ENCODE measurements at places on chromosomes 2 and 18.

DNA sequence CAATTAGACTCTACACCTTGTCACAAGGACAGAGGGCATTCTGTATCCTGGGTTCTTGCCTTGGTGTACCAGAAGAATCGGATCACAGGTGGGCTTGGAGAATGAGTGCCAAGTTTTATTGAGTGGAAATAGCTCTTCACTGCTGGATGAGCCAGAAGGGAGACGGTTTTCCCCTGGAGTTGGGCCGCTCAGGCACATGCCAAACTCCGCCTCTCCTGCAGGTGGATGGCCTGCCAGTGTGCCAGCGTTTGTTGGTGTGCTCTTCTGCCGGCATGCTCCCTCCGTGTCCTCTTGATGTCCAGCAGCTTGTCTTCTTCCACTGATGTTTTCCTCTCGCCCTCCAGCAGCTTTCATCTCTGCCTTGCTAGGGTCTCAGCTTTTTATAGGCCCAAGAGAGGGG, 115.5 kb upstream of the RAB27B start:
- DNase-seq, result no peak

DNA sequence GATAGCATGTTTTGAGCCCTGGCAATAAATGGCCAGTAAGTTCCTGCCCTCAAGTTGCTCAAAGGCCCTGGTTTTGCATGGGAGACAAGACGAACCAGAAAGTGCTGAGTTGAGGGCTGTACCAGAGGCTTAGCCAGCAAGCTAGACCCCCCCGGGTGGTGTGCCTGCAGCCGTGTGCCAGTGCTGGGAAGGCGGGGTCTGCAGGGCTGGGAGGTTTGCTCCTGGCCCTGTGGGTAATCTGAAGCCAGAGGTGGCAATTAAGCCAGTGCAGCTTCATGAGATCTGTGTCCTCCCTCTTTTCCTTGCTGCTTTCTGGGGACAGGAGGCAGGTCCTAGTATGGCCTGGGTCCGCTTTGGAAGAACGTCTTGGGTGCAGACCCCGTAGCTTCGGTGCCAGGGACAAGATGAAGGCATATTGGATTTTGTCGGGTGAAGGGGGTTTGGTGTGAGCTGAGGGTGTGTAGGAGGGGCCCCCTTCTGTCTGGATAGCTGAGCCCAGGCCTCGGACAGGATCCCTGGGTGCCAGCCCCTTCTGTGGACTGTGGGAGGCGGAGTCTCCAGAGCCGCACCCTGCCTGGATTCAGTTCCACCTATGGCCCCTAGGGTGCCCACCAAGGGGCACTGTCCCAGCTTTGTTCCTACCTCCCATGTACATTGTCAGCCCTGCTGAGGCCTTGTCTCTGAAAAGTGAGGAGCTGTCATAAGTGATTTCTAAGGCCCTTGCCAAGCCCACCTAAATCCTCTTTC, 15.6 kb downstream of the ATOH8 start:
- peak; percentile 43 for DNase-seq

- DNase-seq, result no peak
Observed at GRCh38 chr2:239532859-239533258, 132.0 kb upstream of the HDAC4 start.

GRCh38 chr2:66845307-66845706, 410.4 kb downstream of the MEIS1 start:
- no peak for DNase-seq

DNA sequence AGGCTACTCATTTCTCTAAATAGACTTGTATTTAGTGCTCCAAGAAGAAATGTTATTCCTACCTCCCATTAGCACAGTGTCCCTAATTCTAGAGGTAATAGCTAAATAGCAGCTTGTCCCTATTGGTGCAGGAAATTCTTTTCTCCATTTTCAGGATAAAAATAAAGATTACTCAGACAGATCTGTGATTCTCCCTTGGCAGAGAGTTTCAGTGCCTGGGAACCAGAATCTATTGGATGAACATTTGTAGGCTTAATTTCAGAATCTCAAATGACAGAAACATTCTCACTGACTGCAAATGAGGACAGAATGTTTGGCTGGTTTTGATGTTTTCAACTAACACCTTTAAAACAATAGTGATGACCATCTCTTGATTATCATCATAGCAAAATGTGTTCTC, 33.3 kb upstream of the LGALSL start:
- DNase-seq, result no peak

- no peak for DNase-seq
Observed at GRCh38 chr2:17101596-17101995, 416.6 kb downstream of the RAD51AP2 start.

- no peak for DNase-seq
Observed at GRCh38 chr18:5543773-5544389, at the start of gene EPB41L3. EPB41L3 (minus strand) TSS chr18:5543997; CDS start chr18:5489183, 54,814 bp downstream.

DNA sequence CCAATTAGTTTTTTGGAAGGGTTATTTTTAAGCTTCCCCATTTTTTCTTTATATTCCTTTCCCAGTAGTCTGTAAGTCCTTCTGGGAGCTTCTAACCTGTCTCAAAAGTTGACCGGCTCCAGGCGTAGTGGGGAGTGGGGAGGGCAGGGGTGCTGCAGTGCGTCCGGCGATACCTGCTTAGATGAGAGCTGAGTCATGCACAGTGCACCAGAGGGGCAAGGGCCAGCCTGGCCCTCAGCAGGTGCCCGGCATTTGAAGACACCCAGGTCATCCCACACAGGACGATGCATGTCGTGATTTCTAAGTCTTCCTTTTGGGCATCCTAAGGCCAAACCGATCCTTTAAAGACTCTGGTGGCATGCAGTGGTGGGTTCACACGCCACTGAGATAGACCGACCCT, 73.4 kb downstream of the TPO start:
- DNase-seq, result no peak

DNA sequence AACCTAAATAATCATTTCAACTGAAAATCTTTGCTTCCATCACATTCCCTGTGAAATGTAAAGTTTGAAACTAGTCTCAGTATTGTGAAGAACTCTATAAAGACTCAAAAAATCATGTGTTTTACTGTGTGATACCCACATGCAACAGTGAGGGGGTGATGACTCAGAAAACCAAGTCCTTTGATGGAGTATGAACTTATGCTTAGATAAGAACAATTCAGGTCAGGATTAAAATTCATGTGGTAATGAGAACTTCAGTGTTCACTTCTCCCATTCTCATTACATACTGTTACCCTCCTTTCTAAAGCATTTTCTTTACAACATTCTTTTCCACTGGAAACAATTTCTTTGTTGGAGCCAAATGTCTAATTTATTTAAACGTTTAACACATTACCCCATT, 360.2 kb downstream of the FSIP2 start:
- DNase-seq, result no peak

DNA sequence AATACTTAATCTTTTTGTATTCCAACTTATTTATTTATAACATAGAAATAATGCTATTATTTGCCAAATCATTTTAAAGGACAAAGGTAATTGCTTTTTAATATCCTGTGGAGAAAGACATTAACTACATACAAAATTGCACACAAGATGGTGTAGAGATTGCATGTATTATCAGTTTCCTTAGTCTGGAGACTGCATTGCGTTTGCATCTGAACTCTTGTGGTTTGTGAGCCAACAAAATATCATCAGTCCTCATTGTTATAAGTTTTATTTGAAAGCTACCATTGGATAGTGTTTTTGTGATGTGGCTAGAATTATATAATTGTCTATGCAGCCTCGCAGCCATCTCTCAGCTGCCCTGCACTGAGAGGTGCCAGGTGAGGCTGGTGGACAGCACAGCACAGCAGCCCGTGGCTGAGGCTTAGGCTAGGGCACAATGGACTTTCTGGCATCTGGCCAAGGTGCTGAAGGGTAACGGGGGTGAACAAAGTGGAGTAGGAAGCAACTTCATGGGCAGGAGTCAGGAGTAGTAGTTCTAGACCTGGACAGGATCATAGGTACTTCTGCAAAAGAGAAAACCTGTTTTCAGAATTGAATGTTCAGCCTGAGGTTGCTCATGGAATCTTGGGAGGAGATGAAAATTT, 15.1 kb downstream of the RASGRP3 start:
- peak; percentile 34 for DNase-seq

DNA sequence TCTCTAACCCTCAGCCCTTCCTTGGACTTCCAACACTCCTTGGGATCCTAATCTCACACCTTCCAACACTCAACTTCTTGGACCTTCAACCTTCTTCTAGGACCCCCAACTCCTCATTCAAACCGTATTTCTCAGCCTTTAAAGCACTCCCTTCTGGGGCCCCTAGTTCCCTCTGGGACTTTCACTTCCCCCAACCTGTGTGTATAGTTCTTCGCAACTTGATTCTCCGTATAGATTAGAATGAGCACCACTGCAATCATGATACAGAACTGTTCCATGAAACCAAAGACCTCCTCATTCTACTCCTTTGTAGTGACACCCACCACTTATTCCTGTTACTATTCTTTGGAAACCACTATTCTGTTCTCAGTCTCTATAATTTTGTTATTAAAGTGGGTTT, 62.0 kb upstream of the NFU1 start:
- DNase-seq, result peak; percentile 64

DNA sequence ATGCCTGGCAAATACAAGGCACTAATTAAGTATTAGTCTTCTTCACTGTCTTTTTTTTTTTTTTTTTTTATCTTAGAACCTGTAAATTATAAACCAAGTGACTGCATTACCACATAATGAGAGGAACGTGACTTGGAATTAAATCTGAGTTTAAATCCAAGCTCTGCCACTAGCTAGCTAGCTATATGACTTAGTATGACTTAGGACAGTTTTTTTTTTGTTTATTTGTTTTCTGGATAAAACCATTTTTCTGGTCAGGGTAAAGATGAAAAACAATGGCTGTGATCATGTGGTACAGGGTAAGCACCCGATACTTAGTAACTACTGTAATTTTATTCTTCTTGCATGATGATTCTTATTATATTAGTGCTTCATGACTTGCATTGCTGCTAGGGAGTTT, 191.8 kb upstream of the LRRTM1 start:
- no peak for DNase-seq

- DNase-seq, result no peak
Observed at GRCh38 chr2:188142636-188143295, 148.9 kb upstream of the GULP1 start.

GRCh38 chr2:29082804-29083495, 8.6 kb upstream of the PCARE start:
- no peak for DNase-seq

DNA sequence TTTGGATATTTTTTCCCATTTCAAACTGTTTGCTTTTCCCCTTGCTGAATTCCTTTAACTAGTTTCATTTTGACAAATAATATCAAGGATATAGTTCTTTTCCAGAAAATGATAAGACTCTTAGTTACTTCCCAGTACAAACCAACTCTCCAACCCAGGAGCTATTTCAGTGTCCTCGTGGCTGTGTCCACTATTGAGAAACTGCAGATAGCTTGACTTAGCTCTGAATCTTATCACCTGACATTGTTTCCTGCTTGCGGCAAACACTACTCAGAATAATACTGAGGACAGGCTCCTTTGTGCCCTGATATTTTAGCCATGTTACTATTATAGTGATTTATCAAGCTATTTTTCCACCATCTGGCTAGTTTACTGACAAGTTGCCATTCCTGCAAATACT, 74.6 kb downstream of the KLF7 start:
- DNase-seq, result no peak

GRCh38 chr2:104847586-104848160, 6.2 kb upstream of the POU3F3 start:
- DNase-seq, result no peak

DNA sequence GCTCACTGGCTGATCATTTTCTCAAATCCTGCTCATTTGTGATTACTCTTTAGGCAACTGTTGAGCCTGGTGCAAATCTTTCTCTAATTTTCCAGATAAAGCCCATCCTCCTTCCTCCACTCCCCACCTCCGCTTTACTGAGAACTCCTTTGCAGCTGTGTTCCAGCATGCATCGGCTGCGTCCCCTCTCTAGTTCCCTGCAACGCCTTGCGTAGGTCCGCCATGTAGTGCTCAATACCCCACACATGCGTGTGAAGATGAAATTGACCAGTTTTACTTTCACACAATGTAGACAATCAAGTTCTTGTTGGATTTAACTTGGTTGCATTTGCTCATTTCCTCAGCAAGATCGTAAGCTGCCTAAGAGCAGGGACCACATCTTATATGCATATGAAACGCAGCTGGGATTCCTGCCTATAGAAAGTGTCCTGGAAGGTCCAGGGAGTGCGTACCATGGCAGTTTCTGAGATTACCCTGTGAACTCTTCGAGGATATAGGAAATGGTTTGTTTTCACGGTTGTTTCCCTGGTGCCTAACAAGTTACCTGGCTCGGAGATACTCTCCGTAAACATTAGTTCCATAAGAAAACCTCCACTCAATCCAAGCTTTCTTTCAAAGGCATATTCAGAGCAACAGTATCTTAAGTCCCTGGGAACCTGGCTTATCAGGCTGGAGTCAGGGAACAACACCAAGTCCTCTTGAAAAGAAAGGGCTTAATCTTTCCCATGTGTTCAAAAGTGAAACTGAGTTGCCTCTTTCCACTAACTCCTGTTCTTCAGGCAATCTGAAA, 766.4 kb upstream of the ID2 start:
- no peak for DNase-seq

Measured in NB4 (cell line).